ENCODE measurements at places on chromosomes 1 and 21.

GRCh38 chr1:19130468-19130867, 79.6 kb downstream of the UBR4 start:
- DNase-seq = no peak

GRCh38 chr1:230140221-230141020, 73.4 kb downstream of the GALNT2 start:
- no peak for DNase-seq

GRCh38 chr1:90705956-90706355, 11.1 kb downstream of the BARHL2 start:
- no peak for DNase-seq

GRCh38 chr1:176841238-176841637, 323.3 kb downstream of the ASTN1 start:
- no peak for DNase-seq

GRCh38 chr1:53061859-53062707, at the start of gene PODN:
PODN (plus strand) TSS chr1:53062213; CDS start chr1:53069856, 7,643 bp downstream.
- no peak for DNase-seq

DNA sequence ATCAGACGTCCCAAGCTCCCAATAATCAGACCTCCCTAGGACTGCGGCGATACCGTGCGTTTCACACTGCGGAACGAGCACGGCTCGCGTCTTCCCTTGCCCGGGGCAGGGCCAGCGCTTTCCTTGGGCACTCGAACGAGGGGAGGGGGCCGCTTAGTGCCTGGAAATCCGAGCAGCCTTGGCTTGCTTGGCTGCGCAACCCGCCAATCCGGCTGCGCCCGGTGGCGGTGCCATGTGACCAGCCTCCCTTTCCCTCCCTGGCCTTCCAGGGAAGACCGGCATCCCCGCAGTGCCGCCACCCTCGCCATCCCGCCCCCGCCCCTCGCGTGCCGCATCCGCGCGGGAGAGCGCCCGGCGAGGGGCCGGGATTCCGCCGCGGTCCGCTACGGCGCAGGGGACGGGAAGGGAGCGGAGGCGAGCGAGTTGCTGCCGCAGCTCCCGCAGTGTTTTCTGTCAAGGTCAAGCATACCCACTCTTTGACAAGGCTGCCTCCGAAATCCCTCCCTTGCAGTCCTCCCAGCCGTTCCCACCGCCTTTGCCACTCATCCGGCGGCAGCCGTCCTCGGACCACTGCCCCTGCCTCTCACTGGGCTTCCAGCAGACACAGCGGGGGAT, 8.3 kb upstream of the RNF19B start:
- DNase-seq = no peak

DNA sequence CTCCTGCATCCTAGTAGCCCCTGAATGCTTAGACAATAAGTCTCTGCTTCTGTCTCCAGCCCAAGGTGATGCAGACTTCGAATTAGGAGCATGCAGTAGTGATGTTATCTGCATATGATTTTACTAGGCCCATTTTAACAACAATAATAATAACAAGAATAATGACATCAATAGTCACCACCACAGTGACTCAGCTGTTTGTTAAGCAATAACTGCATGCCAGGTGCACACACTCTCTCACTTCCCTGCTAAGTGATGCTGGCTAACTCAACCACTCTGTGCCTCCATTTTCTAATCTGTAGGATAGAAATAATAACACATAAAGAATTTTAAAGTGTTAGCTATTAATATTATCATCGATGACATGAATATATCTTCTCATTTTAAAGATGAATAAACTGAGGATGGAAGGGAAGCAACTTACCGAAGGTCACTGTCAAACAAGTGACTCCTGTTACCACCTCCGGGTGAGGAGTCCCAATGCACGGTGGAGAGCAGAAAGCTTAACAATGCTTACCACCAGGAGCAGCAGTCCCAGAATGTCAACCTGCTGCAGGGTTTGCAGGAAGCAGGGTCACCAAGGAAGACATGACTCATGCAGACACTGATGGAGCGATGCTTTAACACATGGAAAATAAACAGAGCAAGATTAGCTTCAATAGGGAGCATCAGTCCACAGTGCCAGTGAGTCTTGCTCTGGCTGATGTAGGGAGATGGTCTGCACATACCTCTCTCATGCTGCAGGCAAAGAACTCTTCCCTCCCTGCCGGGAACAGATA, 290.2 kb downstream of the SPATA17 start:
- no peak for DNase-seq

DNA sequence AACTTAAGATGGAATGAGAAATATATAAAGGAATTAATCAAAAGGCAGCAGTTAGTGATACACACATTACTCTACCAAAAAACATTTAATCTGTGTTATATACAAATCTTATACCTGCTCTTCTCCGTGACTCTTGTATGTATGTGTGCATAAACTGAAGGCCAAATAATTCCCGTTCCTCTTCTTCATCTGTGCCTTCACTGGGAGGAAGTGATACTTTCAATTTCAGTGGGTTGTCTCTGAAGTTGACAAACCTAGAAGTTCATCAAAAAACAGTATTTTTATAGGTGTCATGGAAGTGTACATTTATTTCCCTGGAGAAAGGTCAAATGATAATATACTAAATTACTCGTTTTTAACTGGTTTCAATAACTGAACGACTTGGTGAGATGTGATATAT, 19.3 kb downstream of the TRMT13 start:
- DNase-seq = no peak

GRCh38 chr1:17393230-17393629, 21.2 kb downstream of the PADI6 start:
- DNase-seq = no peak

DNA sequence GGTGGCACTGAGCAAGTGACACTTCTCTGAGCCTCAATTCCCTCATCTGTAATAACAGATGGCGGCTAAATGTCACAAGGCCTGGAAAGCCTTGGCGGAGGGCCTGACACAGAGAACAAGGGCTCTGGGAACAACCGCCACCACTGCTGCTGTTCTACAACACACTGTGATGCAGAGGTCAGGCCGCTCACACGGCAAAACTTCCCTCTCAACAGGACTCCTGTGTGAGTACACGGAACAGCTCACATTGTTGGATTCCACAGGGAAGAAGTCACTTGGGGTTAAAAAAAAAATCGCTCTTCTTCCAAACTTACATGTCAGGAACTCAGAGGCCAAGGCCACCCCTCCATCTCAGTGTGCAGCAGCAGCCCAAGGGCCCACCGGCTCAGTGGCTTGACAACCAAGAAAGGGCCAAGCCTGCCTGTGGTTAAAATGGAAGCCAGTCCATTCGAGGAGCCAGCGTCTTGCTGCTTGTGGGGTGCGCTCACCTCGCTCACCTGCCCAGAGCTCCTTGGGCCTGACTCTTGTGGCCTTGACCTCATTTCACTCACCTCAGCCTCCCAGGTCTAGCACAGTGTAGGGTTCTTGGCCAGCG, 101.1 kb downstream of the RAVER2 start:
- no peak for DNase-seq
